CD4-positive, alpha-beta T cell treated with Interleukin-21 for 1 hour (primary cell): ENCODE measurements at places on chromosomes 16 and 17.

DNA sequence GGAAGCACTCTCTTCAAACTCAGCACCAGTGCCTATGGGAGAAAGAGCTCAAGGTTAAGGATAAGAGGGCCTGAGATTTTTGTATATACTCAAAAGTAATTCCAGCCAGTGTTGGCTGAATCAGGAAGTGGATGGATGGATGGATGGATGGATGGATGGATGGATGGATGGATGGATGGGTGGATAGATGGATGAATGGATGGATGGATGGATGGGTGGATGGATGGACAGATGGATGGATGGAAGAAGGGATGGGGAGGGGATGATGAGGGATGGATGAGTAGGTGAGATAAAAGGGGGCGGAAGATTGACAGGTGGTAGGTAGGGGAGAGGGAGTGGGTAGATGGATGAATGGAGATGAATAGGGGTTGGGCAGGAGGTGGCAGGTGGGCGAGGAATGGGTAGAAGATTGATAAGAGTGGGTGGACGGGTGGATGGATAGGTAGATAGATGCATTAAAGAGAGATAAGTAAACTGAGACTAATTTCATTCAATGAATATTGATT, 4.1 kb downstream of the CX3CL1 start:
- no peak for DNase-seq

DNA sequence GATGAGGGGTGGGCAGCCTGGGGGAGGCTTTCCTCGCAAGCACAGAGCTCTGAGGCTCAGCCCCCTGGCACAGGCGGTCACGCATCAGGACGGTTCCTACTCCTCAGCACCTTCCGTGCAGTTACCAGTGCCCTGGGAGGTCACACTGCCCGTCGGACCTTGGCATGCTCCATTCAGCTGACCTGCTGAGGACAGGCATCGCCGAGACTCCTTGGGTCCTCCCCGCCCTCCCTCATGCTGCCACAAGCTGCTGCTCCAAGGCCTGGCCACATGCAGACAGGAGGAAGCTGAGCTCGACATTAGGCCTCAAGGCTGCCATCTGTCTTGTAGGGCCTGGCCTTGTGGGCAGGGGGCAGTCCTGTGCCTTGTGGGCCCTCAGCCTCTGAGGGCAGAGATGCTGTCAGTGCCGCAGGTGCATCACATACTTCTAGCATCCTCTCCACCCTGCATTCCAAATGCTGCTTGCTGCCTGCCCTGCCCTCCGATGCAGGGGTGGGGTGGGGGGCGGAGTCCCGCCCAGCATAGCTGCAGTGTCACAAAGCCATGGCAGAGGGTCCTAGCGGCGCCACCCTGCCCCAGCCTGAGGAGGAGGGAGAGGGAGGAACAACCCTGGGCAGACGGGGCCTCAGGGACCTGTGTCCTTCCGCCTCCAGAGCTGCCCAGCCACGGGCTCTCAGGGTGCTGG, 9.3 kb downstream of the C16orf90 start:
- DNase-seq: no peak

DNA sequence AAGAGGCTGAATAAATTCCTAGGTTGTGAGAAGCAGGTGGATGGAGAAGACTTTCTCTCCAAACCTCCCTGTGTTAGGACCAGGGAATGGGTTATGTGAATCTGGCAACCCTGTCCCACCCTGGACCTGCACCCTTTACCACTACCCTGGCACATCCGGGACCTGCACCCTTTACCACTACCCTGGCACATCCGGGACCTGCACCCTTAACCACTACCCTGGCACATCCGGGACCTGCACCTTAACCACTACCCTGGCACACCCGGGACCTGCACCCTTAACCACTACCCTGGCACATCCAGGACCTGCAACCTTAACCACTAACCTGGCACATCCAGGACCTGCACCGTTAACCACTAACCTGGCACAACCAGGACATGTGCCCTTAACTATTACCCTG, 207.0 kb upstream of the CACNG3 start:
- peak; percentile 16 for DNase-seq

- DNase-seq: no peak
These were observed 7.6 kb downstream of the PITPNM3 start for GRCh38 chr17:6548578-6549330.
